Activated T-cell treated with anti-CD3 and anti-CD28 coated beads, Interleukin-2, amount 50 U/mL, for 72 hours (primary cell): ENCODE measurements at places on chromosomes 3 and 15.

DNA sequence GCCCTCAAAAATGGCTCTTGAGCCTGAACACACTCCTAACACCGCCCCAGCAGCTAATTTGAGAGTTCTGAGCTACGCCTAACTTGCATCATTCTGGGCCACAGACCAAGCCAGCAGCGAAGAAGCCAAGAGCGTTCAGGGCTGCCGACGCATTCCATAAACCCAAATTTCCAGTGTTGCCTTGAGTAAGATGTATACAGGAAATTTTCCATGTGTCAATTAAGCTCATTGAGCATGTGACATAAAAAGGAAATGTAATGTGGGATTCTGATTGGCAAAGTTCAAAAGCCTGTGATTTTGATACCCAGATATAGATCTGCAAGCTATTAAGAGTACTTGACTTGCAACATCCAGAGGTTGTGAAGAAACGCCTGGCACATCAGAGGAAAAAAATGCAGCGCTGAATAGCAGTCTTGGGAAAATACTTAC, 148.6 kb upstream of the NR2F2 start:
- DNase-seq, result no peak

DNA sequence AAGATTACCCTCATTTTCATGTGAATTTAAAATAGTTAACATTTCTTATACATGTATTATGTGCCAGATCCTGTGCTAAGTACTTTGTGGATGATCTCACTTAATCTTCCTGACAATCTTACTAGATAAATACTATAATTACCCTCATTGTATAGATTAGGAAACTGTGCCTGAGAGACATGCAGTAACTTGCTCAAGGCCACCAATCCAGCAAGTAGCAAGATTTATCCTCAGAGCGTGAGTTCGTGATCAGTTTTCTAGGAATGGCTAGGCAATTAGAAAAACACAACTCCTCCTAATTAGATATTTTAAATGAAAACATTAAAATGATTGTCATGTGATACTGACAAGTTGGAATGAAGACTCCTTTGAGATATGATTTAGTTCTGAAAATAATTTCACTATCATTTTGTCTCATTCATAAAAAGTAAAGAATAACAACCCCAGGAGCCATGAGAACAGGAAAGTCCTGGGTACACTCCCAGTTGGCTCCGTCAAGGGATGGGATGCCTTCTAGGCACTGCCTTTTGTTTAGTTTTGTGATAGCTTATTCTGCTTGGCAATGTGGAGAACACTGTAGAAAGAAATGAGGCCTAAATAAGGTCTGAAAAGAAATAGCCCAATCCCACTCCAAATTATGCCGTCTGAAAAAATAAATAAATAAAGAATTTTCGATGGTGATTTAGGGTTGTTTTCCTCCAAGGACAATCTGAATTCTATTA, 61.3 kb downstream of the FBN1 start:
- no peak for DNase-seq

DNA sequence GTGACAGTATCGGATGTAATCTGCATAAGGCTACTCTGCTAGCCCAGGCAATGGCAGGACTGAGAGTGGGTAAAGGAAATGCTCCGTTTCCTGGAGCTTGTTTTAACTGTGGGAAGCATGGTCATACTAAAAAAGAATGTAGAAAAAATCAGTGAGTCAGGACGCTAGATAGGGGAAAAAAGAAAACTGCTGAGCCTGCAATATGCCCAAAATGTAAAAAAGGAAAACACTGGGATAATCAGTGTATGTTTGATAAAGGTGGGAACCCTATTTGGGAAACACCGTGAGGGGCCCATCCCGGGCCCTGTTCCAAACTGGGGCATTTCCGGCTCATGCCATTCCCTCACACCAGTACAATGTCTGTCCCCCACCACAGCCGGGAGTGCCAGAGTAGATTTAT, 775.8 kb downstream of the ZPLD1 start:
- no peak for DNase-seq

GRCh38 chr3:126053513-126053912, 30.4 kb downstream of the SLC41A3 start:
- DNase-seq, result no peak

- no peak for DNase-seq
These were observed 28.2 kb downstream of the GYG1 start for GRCh38 chr3:149019580-149019979.

DNA sequence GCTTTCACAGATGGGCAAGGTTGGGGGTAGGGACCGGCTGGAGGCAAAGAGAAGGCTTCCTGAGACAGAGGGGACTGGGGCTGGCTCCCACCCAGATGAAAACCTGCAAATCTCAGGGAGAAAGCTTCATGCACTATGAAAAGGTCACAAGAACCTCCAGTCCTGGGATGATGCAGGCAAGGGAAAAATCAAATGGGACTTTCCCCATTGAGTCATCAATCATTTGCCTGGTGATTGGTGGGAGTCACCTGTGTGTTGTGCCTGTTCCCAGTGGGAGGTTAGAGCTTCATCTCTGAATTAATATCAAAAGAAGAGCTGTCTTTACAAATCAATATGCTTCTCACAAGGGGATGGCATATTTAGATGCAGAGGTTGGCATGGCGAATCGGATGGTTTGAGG, 49.9 kb downstream of the CACNA1D start:
- DNase-seq, result no peak

DNA sequence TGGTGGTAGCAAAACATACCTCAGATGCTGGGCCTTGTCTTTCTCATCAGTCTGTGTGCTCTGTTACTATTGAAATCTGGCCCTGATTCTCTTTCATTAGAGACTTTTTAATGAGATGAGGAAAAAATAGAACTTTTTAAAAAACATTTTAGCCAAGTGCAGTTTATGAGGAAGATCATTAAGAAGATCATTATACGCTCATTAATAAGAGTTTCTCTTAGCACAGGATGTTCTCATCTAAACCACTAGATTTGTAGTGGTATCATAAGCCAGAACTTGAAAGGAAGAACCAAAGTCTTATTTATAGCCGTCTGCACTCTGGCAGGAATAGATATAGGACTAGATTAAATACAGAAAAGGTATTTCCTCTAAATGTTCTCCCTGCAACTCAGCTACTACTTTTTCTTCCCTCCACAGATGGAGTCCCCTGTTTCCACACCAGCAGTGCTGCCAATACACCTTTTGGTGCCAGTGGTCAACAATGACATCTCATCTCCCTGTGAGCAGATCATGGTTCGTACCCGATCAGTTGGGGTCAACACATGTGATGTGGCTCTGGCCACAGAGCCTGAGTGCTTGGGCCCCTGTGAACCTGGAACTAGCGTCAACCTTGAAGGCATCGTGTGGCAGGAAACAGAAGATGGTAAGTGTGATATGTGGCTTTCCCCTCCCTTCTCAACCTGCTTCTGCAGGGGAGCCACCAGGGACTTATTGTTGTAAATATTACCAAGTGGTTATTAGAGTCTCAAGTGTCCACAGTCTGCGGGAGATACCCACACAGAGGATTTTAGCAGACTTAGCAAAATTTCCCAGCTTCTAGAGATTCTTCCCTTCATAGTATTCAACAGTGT, 152.8 kb downstream of the RBPMS2 start:
- DNase-seq, result peak; percentile 58

DNA sequence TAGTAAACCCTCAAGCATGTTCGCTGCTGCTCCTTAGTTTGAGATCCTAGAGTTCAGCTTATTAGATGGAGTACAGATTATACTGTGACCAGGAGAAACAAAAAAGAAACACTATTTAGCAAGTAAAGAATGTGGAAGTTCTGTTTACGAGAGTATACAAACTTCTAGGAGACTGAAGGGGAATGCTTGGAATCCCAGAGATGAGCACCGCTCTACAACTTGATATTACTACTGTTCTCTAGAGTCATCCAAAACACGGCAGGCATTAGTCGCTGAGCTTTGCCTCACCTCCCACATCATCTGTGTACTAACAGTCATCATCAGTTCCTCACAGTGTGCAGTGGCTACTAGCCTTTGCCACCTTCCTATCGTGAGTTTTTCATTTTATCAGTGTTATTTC, 121.4 kb upstream of the CHRM5 start:
- DNase-seq, result no peak

DNA sequence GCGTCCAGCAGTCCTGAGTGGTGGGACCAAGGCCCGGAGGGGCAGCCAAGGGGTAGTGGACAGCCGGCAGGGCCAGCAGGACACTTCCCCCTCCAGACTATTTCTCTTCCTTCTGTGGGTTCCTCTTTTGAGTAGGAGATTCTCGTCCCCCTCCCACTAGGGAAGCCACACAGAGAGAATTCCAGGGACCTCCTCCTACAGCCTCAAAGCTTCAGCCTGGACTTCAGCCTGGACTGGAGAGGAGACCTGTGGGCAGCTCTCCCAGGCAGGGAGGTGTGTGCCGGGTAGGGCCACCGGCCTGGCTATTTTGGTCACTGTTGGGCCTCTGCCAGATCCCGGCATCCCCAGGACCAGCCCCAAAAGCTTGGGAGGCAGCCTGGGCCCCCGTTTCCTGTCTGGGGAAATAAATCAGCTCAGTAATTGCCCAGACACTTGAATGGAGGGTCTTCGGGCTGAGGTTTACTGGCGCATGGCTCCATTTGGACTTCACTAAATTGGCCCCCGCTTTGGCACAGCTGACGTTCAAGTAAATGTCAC, 1.3 kb downstream of the SLC6A6 start:
- no peak for DNase-seq

- no peak for DNase-seq
These were observed 76.4 kb downstream of the AKAP13 start for GRCh38 chr15:85456798-85457197.

DNA sequence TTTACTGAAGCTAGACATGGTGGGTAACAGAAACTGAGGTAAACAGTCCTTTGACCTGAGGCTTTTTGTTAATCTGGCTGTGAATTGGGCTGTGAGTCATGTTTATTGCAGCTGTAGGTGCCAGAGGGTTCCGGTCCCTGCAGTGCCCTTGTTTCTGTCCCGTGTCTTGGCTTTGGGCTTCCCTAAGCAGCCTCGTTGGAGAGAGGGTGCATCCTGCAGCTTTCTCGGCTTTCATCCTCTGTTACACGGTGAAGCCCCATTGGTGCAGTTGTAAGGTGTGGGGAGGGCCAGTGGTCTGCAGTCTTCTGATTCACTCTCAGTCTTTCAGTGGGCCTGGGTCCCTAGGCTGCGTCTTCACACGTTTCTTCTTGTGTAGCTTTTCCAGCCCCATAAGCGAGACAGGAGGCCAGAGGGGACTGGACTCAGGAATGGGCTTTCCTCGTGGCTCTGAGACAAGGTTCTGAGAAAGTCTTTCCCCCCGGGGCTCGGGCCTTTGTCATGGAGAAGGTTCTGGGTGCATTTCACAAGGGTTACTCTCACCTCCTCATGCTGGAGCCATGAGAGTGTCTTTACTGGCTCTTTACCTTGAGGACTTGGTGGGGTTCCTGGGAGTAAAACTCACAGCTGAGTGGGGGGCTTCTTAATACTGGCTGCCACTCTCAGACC, 33.1 kb downstream of the ASB7 start:
- DNase-seq, result no peak

DNA sequence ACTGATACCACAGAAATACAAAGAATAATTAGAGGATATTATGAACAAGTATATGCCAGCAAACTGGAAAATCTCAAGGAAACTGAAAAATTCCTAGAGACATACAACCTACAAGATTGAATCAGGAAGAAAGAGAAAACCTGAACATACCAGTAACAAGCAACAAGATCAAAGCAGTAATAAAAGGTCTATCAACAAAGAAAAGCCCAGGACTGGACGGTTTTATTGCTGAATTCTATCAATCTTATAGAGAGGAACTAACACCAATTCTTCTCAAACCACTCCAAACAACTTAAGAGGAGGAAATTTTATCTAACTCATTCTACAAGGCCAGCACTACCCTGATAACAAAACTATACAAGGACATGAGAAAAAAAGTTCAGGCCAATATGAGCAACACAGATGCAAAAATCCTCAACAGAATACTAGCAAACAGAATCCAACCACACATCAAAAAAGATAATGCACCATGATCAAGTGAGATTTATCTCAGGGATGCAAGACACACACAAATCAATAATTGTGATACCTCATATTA, 71.1 kb upstream of the IMPG2 start:
- DNase-seq, result no peak

- DNase-seq, result no peak
These were observed 54.8 kb upstream of the POMGNT2 start for GRCh38 chr3:43160664-43161063.

GRCh38 chr15:57388464-57388863, 12.2 kb downstream of the CGNL1 start:
- no peak for DNase-seq

DNA sequence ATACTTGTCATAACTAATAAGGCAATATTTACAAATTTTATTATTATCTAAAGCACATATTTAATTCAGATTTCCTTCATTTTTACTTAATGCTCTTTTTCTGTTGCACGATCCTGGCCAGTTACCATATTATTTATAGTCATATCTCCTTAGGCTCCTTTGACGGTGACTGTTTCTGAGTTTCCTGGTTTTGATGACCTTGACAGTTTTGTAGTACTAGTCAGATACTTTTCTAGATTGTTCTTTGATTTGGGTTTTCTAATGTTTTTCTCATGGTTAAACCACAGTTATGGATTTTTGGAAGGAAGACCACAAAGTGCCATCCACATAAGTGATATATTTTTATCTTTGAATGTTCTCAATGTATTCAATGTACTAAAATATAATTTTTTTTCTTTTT, 171.0 kb upstream of the NANOGP8 start:
- no peak for DNase-seq

DNA sequence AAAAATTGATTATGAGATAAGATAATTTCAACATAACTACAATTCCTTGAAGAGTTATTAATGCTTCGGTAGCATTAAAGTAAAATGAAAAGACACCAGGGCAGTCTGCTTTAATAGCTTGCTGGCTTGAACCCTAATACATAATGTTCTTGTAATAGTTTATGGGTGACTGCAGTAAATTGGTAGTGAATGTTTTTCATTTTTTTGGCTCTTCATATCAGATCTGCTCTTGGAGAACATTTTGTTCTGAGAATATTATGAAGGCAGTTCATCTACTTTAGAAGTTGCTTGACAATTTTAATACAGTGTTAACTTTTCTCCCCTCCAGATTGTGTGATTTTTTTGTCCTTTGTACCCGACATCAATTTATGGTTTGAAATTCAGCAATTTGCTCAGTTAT, 128.4 kb downstream of the ZBTB20 start:
- DNase-seq, result no peak

DNA sequence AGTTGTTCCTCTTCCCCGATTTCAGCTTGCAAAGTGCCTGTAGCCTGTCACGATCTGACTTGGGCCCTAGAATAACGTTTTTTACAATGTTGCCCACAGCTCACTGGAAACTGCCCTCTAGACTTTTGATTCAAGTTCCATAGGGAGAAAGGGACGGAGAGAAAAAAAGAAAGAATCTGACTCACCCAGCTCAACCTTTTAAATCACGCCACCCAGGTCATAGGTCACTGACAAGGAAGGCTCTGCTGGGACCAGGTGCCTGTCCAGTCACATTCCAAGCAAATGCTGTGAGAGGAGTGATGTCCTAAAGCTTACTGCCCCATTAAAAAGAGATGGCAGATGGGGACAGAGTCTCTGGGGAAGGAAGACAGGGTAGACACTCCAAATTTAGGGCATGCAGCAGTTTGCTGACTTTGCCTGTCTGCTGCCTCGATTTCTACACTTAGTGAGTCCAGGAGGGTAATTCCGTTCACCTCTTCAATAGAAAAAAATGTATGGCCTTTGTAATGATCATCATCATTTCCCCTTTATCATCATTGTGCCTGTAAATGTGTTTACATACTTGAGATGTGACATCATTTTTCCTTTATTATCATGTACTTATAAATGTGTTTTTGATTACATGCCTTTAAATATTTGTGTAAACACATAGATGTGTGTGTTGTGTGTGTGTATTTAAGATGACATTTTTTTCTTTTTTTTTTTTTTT, 8.4 kb upstream of the MYO1E start:
- DNase-seq, result no peak
